Smooth muscle cell of the brain vasculature (primary cell): ENCODE measurements at places on chromosomes 11 and 22.

GRCh38 chr11:101705972-101706371 is 122.2 kb upstream of the TRPC6 start:
- no peak for DNase-seq

GRCh38 chr11:36361901-36362391 is 65.9 kb downstream of the PRR5L start:
- DNase-seq: peak; percentile 64

- no peak for DNase-seq
Measured at GRCh38 chr22:29892315-29893156, 9.6 kb downstream of the MTMR3 start.

DNA sequence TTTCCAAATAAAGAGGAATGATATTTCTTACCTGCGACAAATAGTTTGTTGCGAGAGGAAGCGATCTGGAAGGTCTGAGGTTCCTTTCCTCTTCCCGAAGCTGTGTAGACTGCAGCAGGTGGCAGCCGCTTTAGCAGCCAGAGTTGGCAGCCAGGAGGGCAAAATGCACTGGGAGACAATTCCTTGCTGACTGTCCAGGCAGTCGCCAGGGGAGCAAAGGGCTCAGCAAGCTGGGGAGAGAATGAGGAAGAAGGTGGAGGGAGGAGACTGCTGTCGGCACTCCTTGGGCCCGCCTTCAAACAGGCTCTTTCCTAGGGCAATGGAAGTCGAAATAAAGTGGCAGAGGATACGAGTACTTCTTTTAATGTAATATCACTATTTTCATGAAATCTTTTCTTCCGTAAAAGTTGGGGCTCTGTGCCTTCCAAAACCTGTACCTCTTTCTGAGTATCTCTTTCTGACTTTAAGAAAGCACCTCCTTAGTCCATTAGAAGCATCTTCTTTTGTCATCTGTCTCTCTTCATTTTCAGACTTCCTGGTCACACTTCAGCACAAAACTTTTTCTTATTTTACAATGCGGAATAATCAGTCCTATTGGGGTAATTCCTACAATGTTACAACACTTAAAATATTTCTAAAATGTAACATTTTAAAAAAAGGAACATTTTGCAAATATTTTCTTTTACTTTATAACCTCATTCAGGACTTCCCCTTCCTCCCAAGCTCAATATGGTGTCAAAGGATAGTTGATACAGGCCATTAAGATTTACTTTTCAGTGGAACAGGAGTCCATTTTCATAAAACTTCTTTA is at the start of gene IL18:
Gene IL18, minus strand, starts transcription at position 220 of the 811 bp plus-strand sequence. CDS start 9,041 bp downstream, outside the sequence.
- no peak for DNase-seq

DNA sequence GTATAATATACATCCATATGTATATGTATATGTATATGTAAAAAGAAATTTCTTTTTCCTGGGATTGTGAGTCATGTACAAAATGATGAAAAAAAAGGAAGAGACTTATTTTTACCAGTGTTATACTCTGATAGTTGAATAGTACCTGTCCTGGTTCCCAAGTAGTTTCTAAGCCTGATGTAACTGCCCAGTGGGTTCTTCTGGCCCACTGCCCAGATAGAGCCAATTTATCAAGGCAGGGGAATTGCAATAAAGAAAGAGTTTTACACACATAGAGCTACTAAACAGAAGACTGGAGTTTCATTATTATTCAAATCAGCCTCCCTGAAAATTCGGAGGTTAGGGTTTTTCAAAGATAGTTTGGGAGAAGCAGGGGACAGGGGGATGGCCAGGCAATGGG is 29.1 kb upstream of the NARS2 start:
- no peak for DNase-seq

DNA sequence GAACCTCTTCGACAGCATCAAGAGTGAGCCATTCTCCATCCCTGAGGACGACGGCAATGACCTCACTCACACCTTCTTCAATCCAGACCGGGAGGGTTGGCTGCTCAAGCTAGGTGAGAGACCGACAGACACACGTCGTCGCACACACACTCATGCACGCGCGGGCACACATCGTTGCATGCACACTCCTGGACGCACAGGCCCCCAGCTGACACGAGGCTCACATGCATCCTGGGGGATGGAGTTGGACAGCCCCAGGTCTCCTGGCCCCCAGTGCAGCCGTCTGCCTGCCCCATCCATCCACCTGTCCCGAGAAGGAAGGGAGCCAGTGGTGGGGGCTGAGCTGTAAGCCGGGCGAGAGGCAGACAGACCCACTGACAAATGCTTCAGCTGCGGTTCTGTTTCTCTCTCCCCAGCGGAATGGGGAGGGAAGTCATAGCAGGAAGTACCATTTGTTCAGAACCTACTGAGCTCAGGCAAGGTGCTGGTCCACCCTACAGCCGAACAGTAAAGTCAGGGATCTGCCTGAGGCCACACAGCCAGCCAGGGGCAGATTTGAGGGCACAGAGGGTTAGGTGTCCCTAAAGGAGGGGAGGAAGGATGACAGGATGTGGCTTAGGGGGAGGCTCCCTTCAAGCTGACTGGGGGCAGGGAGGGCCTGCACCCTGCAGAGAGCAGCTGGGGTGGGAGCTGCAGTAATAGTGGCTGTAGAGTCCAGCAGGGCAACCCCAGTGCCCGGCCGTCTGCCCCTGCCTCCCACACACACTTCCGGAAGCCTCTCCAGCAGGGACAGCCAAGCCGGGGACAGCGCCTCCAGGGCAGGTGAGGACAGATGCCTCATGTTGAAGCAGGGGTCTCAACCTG is 27.1 kb downstream of the CYTH4 start:
- no peak for DNase-seq

DNA sequence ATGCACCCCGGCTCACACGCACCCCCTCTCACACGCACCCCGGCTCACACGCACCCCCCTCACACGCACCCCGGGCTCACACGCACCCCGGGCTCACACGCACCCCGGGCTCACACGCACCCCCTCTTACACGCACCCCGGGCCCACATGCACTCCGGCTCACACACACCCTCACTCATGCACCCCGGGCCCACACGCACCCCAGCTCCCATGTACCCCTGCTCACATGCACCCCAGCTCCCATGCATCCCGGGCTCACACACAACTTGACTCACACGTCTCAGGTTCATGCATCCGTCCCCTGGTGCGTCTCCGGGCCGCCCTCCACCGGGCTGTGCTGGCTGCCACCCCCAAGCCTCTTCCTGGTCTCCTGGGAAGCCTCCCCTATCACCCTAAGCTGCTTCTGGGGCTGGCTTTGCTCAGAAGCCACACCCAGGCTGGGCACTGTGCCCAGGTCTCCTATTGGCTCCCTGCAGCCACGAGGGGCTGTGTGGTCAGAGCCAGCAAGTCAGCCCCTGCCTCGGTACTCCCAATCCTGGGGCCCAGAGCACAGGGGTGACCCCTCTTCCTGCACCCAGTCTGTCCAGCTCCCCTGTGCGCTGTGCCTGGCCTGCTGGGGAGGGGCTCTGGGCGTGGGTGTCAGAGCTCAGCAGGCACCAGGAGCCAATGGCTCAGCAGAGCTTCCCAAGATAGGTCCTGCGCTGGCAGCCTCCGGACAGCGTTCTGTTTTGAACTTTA is 16.9 kb downstream of the TSPAN4 start:
- DNase-seq: no peak

DNA sequence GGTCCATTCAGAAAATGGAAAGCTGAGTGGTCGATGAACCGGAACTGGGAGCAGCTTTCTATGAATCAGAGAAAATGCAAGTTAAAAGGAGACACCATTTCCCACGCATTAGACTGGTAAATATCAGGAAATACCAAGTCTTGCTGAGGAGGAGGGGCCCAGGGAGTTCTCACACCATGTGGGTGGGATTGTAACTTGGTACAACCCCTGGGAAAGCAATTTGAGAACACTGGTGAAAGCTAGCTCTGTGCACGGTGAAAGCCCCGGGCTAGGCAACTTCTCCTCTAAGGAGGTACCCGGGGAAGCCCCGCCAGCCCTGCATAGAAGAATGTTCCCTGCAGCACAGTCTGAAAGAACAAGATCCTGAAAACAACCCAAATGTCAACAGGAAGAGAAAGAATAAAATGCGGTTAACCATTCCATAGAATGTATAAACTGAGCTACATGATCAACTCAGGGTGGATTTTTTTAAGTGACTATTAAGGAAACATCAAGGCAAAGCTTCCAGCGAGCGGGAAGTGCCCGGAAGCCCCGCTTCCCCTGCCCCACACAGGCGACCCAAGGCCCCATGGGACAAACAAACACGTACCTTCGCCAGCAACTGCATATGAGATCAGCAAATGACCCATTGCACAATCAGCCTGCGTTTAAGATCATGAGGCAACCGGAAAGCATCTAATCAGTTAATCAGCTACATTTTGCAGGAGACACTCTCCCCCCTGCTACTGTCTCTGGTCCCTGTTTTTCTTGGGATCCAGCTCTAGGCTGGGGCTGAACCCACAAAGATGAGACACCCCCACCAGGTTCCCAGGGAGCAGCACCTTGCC is 11.3 kb downstream of the SHANK2 start:
- DNase-seq: peak; percentile 33

- no peak for DNase-seq
Measured at GRCh38 chr11:75350743-75351540, 519 bp downstream of the ARRB1 start.

GRCh38 chr11:64653388-64653973 is 62.5 kb downstream of the SLC22A12 start:
- no peak for DNase-seq

GRCh38 chr11:110712659-110713448 is 617 bp upstream of the ARHGAP20 start:
- DNase-seq: no peak

GRCh38 chr11:576811-577610 is 741 bp downstream of the PHRF1 start:
- DNase-seq: no peak
